ENCODE measurements at places on chromosomes 1 and 21. TPM values are rescaled to one million over a fixed set of nuclear protein-coding genes. Genes with fewer than 3 reads are reported as not detected.

The FH gene
- total RNA-seq = 44.0 TPM

The TNFAIP8L2 gene
- 4.6 TPM for total RNA-seq

The AADACL3 gene
- not detected for total RNA-seq

The CR1 gene
- total RNA-seq = 1.6 TPM

The KRTAP12-2 gene
- not detected for total RNA-seq

The PUSL1 gene
- total RNA-seq = 19.0 TPM

GRCh38 chr1:58447886-58448285, 98.6 kb downstream of the OMA1 start:
- DNase-seq = no peak

DNA sequence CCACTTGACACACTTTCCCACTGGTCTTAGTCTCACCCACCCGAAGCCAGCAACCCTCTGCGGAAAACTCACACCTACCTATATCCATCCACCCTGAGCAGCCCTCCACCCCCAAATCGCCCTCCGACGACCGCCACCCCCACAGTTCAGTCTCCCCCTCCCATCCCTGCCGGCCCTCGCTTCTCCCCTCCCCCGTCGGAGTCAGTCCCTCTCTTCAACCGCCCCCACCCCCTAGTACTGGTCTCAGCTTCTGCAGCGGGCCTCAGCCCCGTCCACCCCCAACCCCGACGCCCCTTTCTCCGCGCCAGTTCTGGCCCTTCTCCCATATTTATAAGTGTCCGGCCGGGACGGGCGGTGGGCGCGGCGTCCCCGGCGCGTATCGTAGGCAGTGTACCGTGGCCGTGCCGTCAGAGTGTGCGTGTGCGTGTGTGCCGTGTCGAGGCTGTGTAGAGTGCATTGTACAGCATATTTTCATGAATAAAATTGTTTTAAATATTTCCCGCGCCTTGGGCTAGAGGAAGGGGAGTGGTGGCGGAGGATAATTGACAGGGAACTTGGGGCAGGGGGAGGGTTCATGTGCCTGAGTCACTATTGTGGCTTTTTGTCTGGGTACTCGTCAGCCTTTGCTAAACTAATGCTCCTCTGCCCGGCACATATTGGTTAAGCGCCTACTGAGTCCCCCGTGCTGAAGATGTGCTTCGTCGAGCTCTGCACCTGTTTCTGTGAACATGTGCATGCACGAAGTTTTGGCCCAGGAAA, 22.0 kb downstream of the FOXO6 start:
- DNase-seq = no peak

DNA sequence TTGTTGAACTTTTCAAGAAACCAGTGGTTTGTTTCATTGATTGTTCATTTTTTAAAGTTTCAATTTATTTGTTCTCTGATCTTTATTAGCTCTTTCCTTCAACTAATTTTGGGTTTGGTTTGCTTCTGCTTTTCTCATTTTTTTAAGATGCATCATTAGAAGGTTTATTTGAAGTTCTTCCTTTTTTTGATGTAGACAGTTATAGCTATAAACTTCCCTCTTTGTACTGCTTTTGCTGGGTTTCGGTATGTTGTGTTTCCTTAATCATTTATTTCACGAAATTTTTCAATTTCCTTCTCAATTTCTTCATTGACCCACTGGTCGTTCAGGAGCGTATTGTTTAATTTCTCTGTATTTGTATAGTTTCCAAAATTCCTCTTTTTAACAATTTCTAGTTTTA, 133.3 kb upstream of the GPR52 start:
- no peak for DNase-seq

DNA sequence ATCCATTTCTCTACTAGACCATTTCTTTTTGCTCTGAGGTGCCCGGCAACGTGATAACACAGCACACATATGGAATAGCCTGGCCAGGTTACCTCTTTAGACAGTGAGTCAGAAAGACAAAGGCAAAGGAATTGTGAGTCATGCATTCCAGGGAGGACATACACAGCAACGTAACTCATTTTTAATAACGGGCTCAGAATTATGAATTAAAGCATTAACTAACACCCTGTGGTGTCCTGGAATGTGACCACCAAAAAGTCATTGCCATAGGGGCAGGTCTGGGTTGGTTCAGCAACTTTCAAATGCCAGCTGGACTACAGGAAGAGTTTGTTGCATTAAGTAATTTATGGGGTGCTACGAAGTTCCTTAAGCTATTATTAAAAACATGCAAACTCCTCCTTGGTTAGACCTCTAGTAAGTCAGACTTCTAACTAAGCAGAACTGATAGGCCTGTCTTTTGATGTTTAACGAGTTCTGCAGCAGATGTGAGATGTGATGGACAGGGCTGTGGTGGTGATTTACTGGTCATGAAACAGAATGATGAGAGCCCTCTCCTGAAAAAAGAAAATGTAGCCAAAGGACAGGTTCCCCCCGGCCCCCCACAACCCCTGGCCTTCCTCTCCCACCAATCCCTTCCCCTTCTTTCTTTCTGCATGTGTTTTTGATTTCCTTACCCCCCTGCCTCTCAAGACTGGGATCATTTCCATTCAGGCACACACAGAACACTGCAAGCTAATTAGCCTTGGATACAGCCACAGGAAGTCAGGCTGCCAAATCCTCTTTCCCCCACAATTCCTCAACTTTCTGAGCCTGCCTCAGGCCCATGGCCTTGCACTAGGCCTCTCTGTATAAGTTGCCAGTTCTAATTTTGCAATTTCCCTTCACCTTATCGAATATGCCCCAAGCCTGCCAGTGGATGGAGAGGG, 88.9 kb upstream of the HAO2 start:
- no peak for DNase-seq

GRCh38 chr1:96978444-96978843, 256.9 kb downstream of the PTBP2 start:
- DNase-seq = no peak

GRCh38 chr1:208557723-208558094, 313.5 kb upstream of the PLXNA2 start:
- no peak for DNase-seq

- peak; percentile 38 for DNase-seq
Measured at GRCh38 chr1:241551759-241552638, 19.8 kb downstream of the KMO start.

DNA sequence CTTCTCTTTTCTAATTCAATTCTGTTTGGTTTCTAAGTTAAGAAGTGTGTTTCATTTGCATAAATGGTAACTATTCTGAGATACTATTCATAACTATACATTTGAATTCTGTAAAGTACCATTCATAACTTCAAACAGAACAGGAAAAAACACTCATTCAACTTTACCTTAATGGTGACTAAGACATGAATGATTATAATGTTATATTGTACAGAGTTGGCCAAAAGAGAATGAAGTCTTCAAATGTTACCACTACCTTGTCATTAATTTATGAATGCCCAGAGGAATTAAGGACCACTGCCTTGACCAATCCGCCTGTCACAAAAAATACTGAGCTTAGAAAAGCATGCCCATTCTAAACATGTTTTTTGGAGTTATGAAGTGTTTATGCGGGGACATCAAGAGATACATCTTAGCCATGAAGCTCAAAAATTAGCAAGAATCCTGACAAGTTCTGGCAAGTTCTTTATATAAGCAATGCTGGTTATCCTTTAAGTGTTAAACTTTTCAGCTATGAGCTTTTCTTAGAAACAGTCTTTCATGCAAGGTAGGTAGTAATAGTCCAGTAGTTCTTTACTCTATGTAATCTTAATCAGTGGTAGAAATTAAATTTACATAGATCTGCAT, 7.9 kb downstream of the WASF2 start:
- no peak for DNase-seq

GRCh38 chr1:4594286-4594991, 60.0 kb upstream of the AJAP1 start:
- no peak for DNase-seq
